ENCODE measurements at places on chromosomes 7 and 10.

DNA sequence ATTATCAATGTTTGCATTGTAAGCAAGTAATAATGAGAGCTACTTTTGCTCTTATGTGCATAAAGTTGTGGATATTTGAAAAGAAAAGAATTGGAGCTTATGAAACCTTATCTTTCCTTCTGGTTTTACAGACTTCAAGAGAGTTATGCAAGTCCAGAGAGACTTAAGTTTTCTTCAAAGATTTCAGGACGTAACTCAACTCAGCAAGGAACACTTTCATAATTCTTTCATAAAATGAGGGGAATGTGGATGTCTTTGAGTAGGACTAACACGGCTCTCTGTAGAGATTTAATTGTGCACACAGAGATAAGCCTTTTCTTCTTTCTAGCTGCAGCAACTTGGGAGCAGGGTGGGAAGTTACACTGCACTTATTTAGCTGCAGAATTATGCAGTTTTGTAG lies 97.5 kb downstream of the DNAJB9 start:
- no peak for DNase-seq

- DNase-seq, result no peak
Observed at GRCh38 chr7:137958470-137959431, 43.1 kb downstream of the CREB3L2 start.

DNA sequence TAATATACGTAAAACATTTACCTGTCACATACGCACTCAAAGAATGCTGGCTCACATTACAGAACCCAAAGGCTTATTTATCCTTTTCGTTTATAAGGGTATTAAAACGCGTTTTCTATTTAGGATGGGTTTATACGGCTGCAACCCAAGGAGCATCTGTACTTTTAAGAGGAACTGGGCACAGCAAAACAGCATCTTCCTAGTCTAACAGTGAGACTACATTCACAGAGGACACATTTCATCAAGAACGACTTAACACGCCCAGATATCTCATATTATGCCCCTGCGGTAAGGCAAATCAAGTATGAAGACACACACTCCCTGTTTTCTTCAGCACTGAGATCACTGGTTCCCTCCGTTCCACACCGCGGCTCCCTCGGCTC lies 533 bp upstream of the DMTF1 start:
- DNase-seq, result no peak

DNA sequence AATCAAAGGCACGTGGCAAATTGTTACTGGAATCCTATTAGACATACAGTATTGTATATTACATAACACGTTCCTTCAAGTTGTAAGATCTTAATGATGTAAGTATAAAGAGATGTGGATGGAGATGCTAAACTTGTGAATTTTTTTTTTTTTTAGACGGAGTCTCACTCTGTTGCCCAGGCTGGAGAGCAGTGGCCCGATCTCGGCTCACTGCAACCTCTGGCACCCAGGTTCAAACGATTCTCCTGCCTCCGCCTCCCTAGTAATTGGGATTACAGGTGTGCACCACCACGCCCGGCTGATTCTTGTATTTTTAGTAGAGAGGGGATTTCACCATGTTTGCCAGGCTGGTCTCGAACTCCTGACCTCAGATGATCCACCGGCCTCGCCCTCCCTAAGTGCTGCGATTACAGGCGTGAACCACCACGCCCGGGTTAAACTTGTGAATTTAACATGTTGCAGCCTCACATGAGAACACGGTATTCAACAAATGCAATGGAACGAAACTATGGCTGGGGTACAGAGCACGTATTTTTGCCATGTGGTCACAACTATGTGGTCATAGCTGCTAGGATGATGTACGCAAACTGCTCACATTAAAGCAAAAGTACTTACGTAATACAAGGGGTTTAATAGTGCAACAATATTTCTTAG lies 818 bp upstream of the SUPV3L1 start:
- DNase-seq, result peak; percentile 17

- DNase-seq, result no peak
Observed at GRCh38 chr10:78568620-78569019, 500.1 kb upstream of the ZMIZ1 start.

GRCh38 chr7:38796626-38797501 lies 112.1 kb downstream of the VPS41 start:
- peak; percentile 38 for DNase-seq

GRCh38 chr10:83469728-83470331 lies 669.5 kb upstream of the GHITM start:
- DNase-seq, result no peak

- no peak for DNase-seq
Observed at GRCh38 chr7:85356916-85357315, 170.1 kb upstream of the SEMA3D start.

GRCh38 chr10:113381981-113382509 lies 170.8 kb upstream of the HABP2 start:
- no peak for DNase-seq

- no peak for DNase-seq
Observed at GRCh38 chr7:71883415-71883814, 528.7 kb downstream of the CALN1 start.

DNA sequence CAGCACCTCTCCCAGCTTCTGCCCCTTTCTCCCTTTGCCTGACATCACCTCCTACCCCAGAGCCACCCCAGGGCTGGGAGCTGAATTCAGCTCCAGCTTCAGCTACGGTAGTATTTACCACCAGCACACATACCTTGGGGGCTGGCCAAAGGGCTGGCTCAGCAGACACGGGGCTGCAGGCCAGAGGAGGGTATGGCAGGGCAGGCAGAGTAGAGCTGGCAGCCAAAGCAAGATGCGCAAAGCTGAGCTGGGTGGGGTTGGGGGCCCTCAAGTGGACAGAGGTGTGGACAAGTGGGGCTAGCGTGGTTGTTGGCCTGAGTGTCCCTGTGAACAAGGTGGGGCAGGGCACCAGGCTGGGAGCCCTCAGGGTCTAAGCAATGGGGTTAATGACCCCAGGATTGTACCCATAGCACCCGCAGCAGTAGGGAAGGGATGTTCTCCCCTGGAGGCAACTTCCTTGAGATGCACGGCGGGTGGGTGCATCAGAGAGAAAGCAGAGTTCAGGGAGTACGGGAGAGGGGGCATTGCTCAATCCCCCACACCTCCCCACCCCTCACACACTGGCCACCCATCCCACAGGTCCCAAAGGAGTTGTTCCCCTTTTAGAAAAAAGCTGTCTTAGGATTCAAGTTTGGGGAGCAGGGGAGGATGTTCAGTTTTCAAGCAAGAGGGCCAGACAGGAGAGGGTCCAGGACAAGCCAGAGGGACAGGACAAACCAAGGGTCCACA lies 8.0 kb downstream of the VSIR start:
- no peak for DNase-seq

DNA sequence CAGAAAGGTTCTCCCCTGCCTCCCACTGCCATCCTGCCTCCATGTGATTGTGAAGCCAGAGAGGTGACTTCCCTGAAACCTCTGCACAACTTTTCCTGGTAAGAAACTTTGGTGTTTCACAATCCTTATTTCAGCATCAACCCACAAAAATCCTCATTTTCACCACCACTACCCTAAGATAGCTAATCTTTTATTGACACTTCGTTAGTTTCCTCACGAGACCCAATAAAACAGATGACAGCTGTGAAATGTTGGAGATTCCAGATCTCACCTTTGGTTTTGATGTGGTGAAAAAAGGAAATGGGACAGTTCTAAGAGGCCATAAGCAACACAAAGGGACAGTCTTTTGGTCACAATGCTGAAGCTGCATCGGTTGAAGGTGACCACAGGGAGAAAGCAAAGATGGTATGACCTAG lies 59.9 kb upstream of the TM9SF3 start:
- no peak for DNase-seq

DNA sequence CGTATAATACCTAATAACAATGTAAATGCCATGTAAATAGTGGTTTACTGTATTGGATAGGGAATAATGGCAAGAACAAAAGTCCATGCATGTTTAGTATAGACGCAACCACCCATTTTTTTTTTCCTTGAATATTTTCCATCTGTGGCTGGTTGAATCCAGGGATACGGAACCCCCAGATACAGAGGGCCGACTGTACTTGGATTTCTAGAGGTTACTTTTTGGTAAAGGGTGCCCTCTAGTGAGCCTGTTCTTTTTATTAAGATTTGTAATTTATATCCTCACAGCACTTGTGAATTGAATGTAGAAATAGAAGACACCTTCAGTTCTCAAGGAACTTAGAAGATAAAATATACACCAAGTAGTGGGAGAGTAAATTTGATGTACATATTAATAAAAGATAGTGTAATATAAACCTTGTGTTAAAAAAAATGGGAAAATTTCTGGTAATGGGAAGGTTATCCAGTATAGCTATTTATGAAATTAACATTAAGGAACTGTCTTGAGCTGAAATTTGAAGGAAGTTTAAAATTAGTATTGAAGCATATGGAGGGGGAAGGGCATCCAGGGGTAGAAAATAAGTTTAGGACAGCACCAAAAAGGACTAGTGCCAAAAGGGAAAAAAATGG lies 32.0 kb downstream of the EXOC6 start:
- DNase-seq, result no peak

DNA sequence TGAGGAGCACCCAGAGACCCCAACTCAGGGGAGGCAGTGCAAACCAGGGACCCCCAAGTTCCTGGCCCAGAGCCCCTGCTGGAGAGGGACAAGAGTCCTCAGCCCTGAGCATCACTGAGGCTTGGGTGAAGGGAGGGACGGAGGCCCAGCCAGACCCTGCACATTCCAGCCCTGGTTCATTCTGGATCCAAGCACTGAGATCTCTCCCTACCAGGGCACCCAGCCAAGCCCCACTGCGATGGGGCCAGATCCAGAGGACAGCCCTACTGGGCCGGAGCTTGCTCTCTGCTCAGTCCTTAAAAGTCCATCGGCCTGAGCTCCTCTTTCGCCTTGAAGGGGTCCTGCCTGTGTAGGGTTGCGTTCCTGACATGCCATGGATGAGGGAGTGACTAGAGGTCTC lies 40.5 kb upstream of the RABGEF1 start:
- DNase-seq, result no peak

GRCh38 chr7:46616636-46617035 lies 695.6 kb upstream of the IGFBP3 start:
- no peak for DNase-seq

Measured in activated naive CD4-positive, alpha-beta T cell treated with anti-CD3 and anti-CD28 coated beads, Interleukin-2, amount 50 U/mL, for 16 hours (primary cell).